ENCODE measurements at places on chromosomes 5 and 9.

DNA sequence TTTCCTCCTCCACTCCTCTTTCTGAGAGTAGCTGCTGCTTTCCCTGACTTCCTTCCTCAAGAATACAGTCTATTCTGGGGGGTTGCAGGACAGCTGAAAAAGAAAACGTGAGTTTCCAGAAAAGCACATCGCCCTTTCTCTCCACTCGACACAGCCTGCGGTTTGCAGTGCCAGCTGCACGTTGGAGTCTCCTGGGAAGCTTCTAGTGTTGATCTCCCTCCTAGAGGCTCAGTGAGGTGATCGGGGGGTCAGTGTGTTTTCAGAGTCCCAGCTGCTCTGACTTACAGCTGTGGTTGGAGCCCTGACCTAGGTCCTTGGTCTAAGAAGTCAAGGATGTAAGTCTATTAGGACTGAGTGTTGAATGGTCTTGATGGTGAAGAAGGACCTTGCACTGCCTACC lies 25.0 kb upstream of the SUSD3 start:
- DNase-seq: no peak

- no peak for DNase-seq
These were observed 513.0 kb downstream of the TMEM38B start for GRCh38 chr9:106207298-106207697.

DNA sequence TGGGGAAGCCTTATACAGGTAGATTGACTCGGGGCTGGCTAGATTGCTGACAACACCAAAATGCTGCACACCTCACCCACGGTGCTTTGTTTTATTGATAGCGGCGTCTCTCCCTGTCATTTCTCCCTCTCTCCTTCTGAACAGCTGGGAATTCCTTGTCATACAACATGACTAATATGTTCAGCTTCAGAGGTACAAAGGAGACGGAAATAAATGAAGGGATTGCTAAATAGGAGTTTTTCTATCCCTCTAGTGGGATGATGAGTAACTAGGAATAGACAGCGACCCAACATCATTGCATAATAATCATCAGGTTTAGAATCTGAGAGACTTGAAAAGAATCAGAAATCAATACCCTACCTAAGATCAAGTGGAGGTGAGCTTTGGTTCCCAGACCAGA lies 337.7 kb upstream of the PANK3 start:
- DNase-seq: no peak

GRCh38 chr9:85117831-85118230 lies 448.3 kb downstream of the NTRK2 start:
- DNase-seq: no peak

DNA sequence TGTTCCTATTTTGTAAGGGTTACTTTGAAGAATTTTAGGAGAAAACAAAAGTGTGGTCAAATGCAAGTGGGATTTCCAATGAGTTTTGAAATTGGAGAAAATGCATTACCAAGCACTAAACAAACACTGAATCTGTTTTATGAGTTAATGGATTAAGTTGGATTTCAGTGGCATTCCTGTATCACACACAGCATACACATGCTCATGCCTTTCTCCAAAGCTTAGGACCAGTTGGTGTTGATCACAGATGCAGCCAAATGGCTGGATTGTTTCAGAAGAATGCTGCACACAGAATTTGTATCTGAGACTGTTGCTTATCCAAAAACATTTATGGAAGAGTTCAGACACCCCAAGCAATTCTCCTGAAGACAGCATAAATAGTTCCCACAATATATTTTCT lies 611.1 kb downstream of the ACTL7B start:
- no peak for DNase-seq

DNA sequence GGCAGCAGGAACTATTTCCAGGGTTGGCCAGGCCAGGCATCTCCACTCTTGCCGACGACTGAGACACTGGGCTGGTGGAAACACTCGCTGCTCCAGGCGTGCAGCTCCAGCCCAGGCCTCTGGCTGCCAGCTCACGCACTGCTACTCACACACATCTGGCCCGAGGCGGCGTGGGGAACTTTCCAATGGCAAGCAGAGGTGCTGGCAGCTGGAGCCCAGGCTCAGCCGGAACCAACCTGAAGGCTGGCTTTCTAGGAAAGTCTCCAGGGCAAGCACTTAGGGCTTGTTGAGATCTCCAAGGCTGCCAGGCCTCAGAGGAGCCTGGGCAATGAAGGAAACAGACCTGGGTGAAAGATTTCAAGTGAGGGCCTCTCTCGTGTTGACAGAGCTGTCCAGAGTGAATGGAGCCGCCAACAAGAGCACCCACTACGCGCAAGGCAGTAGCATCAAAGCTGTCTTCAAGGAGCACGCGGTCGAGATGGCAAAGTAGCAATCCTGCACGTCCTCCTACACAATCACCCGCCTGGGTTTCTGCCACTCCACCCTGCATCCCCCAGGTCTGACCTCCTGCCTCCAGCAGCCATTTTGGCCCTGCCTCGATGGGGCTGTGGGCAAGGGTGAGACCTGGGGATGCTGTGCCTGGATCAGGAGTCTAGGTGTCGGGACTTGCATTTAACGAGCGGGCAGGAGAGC lies 14.4 kb downstream of the SH3PXD2B start:
- no peak for DNase-seq

DNA sequence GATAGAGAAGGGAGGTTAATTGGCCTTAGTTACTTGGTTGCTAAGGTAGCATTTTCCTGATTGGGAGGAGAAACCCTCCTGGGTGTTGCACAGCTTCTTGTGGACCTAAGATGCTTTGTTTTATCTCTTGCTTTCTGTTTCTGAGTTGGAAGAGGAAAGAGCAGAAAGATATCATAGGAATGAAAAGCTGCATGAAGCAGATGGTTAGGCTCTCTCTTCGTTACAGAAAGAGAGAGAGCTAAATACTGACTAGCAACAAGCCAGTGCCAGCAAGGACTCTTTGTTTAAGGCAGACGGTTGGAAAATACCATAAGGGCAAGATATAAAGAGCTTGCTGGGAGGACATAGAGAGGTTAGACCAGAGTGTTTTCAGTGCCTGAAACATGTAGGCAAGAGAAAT lies 103.1 kb downstream of the ATG10 start:
- no peak for DNase-seq

DNA sequence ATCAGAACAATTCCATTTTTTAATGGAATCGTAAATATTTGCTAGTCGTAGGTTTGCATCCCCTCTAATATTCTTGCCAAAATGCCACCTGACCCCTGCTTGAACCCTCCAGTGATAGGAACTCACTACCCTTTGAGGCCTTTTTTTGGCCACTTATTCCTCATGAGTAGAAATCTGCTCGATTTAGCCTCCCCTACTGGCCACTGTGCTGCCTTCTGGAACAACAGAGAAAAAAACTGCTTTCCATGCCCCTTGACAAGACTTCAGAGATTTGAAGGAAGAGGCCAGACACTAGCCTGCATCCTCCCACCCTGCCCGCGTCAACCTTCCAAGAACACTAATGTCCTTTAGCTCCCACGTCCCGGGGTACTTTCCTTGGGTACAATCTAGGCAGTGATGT lies 4.1 kb downstream of the CCDC69 start:
- DNase-seq: no peak

- no peak for DNase-seq
These were observed 7.8 kb upstream of the IL12B start for GRCh38 chr5:159338118-159338517.

GRCh38 chr5:147567917-147568598 lies 58.2 kb upstream of the DPYSL3 start:
- DNase-seq: no peak

DNA sequence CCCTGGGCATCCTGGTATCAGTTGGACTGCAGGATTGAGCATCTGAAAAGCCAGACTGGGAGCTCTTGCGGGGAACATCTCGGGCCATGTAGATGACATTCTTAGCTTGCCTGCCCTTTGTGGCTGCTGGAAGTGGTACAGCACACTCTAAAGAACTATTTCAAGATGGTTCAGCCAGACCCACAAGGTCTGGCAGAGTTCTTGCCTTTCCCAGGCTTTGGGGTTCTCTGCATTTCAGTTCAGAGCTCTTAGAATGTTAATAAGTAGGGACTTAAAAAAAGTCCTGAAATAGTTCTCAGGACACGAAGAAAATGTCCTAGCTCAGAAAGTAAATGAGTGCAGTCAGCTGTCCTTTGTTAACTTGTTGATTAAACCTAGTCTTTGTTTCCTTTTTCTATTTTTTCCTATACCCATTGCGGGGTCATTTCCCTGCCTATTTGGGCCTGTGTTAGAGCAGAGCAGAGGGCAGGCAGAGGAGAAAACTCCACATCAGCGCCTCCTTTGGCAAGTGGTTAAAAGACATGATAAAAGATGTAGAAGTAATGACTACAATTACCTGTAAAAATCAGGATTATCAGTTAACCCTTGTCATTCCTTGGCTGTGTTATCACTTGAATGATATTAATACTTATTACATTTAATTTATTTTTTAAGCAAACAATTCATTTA lies 291.5 kb downstream of the ZSWIM6 start:
- no peak for DNase-seq

GRCh38 chr5:53856506-53856905 lies 296.1 kb downstream of the NDUFS4 start:
- DNase-seq: no peak

- DNase-seq: no peak
These were observed 1220.0 kb downstream of the PTPRD start for GRCh38 chr9:9392755-9393154.

GRCh38 chr5:127358740-127359139 lies 68.1 kb downstream of the MEGF10 start:
- DNase-seq: peak; percentile 4

GRCh38 chr5:112511920-112512319 lies 92.8 kb upstream of the EPB41L4A start:
- DNase-seq: no peak

DNA sequence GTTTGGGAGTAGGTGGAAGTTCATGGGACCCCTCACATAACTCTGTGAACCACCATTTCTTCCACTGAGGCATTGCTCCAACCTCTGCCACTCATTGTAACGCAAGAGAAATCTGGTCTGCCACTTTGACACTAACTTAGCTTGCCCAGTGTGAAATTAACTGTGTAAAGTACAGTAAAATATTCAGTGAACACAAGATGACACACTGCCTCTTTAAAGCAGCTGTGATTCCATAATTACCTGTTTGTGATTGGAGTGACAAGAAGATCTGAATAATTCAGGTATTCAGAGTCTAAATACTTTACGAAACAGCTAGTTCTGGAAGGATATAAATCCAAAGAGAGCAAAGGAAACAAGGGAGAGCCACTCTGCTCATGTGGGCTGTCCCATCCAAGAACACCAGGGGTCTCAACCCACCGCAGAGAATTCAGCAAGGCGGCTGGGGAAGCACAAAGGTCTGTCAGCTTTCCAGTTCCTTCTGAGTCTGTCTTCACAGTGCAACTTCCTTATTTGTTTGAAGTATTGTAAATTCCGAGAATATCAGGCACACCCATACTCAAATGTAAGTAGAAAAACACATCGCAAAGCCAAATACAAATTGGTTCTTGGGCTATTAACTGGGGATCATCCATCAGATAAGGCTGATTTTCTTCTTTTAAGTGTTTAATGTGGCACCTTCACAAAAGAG lies 86.9 kb downstream of the GNAQ start:
- no peak for DNase-seq

DNA sequence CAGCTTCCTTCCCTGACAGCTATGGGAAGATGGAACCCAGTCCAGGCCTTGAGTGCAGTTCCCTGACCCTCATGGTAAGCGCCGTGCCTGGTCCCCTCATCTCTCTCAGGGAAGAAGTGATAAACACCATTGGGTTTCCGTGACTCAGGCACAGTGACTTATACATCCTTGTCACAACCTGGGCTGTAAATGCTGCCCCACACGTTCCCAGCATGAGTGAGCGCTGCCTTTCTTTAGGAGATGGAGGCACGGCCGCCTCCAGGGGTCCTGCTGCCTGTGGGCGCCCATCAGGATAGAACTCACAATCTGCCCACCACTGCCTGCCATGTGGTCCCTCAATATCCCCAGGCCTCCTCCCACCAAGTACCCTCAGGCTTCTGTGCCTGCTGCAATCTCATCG lies 8.3 kb upstream of the NKD2 start:
- DNase-seq: no peak

- no peak for DNase-seq
These were observed 13.1 kb downstream of the GPRIN1 start for GRCh38 chr5:176596689-176597416.

- DNase-seq: no peak
These were observed 39.6 kb downstream of the SGCD start for GRCh38 chr5:156366521-156366920.

- no peak for DNase-seq
These were observed 1.6 kb downstream of the GOLGA2 start for GRCh38 chr9:128274245-128274644.

DNA sequence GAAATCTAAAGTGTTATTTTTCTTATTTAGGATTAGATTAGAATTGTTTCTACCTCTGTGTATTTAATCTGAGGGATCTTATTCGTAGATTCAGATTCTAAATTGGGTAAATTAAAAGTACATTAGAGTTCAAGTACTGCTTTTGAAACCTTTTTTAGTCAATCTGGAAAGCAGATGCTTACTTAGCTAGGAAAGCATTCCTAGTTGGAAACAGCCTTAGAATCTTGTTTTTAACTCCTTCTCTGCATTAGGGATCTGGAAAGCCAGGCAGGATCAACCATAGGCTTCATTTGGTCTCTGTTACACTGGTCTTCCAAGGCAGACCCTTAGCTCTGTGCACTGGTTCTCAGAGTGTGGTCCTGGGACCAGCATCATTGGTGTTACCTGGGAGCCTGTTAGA lies 247.4 kb downstream of the NR3C1 start:
- DNase-seq: no peak

DNA sequence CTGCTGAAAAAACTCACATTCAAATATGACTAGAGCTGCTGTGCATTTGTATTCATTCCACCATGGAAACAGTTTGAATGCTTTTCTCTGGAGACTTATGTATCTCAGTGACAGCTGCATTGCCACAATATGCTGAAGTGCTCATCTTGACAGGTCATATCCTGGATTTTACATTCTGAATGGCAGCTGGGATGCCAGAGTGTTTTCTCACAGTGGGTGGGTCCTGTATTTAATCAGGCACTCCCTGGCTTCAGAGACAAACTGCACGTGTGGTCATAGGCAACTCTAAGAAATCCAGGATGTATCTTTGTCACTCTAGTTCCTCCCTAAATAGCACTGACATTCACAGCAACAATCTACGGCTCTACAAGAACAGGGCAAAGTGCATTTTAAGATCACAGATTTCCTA lies 75.6 kb downstream of the ST8SIA4 start:
- DNase-seq: no peak

DNA sequence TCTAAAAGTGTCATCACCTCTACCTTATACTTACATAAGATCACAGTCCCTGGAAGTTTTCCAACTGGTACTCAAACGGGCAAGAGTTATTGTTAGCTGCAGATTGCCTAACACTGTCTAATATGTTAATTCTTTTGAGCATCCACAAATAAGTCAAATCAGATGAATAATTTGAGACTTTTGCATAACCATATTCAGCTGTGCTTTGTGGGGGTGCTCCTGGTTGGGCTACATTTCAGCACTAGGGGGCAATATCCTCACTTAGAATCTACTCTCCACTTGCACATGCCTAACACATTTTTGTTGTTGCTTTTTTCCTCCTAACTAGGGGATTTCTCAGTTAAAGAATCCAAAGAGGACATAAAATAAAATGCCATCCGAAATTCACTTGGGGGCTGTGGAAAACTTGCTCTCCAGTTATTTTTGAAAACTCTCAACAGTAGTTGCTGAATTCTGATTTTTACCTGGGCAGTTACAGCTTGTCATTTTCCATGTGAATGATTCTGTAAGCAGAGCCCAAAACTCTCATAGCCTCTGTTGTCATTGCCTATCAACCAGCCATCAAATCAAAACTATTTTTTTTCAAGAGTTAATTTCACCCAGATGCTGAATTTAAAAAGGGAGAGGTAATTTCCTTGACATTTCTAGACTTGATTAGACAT lies 71.5 kb downstream of the TRIM36 start:
- peak; percentile 58 for DNase-seq

Measured in HTR-8/SVneo (cell line).